GM13976 (cell line): ENCODE measurements at places on chromosomes 5 and 9.
A peak's percentile ranks its signal among the peaks of the same experiment; 100 is the strongest.

DNA sequence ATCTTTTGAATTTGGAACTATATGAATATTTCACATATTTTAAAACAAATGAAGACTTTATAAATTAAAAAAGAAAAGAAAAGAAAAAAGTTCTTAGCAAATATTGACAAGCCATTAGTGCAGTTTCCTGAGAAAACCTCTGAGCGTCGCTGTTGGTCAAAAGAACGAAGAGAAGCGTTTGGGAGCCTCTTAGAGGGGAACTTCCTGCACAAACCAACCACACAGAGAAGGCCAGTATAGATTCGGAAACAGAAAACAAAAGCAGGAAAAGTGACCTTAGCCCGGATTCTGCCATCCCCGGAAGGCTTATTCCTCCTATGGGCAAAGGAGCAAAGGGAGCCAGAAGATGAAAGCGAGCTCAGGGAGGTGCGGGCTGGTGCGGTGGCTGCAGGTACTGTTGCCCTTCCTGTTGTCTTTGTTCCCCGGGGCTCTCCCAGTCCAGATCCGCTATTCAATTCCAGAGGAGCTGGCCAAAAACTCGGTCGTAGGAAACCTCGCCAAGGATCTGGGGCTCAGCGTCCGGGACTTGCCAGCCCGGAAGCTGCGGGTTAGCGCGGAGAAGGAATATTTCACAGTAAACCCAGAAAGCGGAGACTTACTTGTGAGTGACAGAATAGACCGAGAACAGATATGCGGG lies at the start of gene PCDHGB2:
Gene PCDHGB2 (plus strand): TSS at position 205 of the 637 bp plus-strand sequence. CDS start 142 bp downstream, at position 347.
- DNase-seq = peak; percentile 73

GRCh38 chr5:77080905-77081304 lies 6.2 kb downstream of the ZBED3 start:
- DNase-seq = no peak

DNA sequence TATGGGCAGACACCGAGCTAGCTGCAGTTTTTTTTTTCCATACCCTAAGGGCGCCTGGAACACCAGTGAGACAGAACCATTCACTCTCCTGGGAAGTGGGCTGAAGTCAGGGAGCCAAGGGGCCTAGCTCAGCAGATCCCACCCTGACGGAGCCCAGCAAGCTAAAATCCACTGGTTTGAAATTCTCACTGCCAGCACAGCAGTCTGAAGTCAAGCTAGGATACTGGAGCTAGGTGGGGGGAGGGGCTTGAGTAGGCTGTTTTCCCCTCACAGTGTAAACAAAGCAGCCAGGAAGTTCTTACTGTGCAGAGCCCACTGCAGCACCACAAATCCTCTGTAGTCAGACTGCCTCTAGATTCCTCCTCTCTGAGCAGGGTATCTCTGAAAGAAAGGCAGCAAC lies 151.7 kb upstream of the HCN1 start:
- no peak for DNase-seq

DNA sequence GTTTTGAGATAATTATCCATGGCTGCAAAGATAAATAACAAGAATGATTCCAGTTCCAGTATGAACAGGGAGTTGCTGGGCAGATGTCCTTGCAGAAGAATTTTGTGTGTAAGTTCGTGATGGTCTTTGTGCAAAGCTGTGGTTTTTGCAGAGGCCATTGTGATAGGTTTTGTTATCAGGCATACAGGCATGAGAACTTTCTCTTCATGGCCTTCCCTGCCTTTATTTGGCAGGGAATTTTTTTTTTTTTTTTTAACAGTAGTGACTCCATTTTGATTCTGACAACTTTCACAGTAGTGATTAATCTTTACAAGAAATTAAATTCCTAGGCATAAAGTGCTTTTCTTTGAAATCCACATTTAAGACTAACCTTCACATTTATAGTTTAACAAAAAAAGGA lies 1999.5 kb upstream of the CDH6 start:
- DNase-seq = no peak

GRCh38 chr5:16082053-16082452 lies 97.5 kb downstream of the MARCHF11 start:
- no peak for DNase-seq

- no peak for DNase-seq
These were observed 1.3 kb downstream of the DENND1A start for GRCh38 chr9:123928533-123929176.

GRCh38 chr9:136155576-136155975 lies 36.9 kb upstream of the TMEM250 start:
- DNase-seq = no peak

- DNase-seq = no peak
These were observed 610.5 kb upstream of the ITGA1 start for GRCh38 chr5:52177193-52177592.

- no peak for DNase-seq
These were observed 10.5 kb downstream of the IRF1 start for GRCh38 chr5:132480042-132480441.

GRCh38 chr5:58121391-58121790 lies 338.5 kb downstream of the PLK2 start:
- no peak for DNase-seq

- no peak for DNase-seq
These were observed 162.5 kb downstream of the IRX2 start for GRCh38 chr5:2588850-2589501.

- DNase-seq = no peak
These were observed 3.0 kb downstream of the DNAH5 start for GRCh38 chr5:13941468-13941867.

DNA sequence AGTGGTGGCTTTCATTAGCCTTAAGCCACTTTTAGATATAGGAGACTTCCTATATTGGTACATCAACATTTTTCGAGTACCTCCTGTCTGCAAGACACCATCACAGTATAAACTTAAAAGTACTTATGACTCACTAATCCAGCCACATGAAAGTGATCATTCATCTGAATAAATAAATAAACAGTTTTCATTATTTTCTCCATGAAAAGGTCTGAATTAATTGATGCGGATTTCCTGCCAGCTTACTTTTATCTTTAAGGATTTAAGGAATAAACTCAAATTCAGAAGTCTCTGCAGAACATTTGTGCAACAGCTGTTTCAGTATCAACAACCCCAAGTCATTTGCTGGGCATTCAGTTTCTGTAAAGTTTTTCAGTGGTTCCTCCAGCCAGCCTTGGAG lies 4.0 kb downstream of the SAP30L start:
- DNase-seq = no peak

DNA sequence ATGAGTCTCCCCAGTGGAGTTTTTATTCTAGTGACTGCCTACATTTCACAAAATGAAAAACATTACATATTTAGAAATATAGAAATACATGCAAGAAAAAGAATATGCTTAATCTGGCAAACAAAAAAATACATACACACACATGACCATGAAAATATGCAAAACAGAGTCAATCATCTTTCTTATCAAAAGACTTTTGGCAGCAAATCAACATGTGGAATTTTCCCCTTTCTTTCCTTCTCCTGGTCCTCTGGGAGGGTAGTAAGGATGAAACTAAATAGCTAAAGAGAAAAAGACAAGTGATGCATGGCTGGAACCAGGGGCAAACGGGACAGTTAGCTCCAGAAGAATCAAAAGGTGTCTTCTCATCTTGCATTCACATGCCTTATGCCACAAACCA lies 69.4 kb downstream of the APBA1 start:
- DNase-seq = no peak

GRCh38 chr5:39835371-39835770 lies 410.6 kb upstream of the DAB2 start:
- DNase-seq = no peak

- peak; percentile 35 for DNase-seq
These were observed 35.9 kb downstream of the TGFBR1 start for GRCh38 chr9:99140685-99141314.

DNA sequence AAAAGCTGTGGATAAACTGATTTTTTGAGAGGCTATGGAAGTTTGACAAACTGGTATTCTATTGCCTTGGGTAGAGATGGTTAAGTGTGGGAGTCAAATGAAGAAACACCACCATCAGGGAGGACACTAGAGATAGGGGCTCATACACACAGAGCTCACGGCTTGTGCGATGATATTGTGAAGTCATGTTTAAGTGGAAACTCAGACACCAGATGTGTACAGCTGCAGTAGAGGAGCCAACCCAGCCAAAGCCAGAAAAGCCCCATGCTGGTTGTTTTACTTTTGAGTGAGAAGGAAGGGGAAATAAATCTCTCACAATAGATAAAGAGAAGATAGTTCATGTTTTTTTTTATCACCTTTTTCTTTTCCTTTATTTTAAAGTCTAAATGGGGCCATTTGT lies 377.7 kb downstream of the DMRT2 start:
- DNase-seq = no peak

- no peak for DNase-seq
These were observed 102.6 kb downstream of the MVB12B start for GRCh38 chr9:126429190-126429589.

DNA sequence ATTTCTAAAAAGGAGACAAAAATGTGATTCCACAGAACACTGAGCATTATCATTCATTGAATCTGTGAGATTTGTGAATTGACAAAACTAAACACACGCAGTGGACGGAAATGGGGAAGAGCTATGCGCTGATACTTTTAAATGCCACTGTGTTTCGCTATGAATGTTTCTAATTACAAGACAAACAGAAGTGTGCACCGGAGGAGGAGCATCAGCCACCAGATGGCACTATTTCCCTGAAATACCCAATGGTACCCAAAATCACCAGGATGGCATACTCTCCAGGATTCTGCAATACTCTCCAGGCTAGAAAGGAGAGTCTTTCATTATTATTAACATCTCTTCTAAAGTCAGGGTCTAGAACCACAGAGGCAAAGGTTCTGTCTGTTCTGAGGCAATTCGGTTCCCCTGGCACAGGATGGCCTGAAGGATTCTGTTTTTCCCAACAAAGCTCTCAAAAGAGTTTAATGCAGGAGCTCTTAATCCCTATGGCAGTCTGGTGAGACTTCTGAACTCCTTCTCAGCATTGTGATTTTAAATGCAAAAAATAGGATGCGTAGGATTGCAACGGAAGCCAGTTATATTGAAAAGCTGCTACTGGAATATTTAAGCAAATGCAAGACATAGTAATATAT lies 13.8 kb upstream of the PUM3 start:
- peak; percentile 74 for DNase-seq

GRCh38 chr5:32275396-32275741 lies 37.4 kb downstream of the MTMR12 start:
- peak; percentile 40 for DNase-seq

DNA sequence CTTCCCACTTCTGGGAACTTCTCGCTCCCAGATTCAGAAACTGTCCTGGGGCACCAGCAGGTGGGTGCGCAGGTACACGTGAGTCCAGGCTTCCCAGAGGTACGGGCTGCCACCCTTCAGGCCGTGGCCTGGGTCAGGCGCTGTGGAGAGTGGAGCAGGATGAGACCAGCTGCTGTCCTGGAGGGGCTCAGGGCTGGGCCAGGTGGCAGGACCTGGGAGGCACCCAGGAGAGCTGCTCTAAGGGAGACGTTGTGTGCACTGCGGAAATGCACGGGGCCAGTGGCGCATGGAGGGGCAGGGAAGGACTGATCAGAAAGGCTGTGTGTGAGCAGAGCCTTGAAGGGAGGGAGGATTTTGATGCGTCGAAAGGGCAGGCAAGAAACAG lies 135.1 kb upstream of the PHYKPL start:
- DNase-seq = no peak

- DNase-seq = no peak
These were observed 7.9 kb downstream of the TRMT10B start for GRCh38 chr9:37761511-37761910.

DNA sequence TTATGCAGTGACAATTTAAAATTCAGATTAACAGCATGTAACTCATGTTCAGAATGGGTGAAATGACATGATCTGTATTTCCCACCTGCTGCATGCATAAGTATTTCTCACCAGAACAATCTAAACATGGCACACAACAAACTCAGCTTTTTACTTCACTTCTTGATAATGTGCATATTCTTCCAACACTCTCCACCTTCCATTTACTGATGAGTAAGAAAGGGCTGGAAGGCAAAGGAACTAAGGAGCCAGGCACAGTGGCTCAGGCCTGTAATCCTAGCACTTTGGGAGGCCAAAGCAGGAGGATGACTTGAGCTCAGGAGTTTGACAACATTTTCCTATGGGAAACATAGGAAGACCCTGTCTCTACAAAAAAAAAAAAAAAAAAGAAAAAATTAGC lies 35.8 kb upstream of the SAP30L start:
- DNase-seq = no peak

GRCh38 chr9:99210572-99210971 lies 11.2 kb downstream of the ALG2 start:
- DNase-seq = no peak

DNA sequence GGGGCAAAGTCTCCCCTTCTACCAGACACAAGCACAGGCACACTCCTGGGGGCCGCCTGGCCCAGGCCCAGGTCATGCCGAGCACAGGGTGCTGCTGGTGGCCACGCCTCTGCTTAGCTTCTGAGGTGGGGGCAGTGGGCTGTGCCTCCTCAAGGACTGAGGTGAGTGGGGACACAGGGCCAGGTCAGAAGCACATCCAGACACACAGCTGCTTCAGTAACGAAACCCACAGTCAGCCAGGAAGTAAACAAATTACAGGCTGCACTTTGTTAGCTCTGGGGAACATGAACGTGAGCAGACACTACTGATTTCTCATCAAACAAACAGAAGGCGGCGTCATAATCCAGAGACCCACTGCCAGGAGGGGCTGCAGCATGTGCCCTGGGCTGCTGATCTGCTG lies 192.4 kb downstream of the HSPA4 start:
- peak; percentile 68 for DNase-seq

- no peak for DNase-seq
These were observed 48.9 kb upstream of the SPIN1 start for GRCh38 chr9:88339317-88339716.

DNA sequence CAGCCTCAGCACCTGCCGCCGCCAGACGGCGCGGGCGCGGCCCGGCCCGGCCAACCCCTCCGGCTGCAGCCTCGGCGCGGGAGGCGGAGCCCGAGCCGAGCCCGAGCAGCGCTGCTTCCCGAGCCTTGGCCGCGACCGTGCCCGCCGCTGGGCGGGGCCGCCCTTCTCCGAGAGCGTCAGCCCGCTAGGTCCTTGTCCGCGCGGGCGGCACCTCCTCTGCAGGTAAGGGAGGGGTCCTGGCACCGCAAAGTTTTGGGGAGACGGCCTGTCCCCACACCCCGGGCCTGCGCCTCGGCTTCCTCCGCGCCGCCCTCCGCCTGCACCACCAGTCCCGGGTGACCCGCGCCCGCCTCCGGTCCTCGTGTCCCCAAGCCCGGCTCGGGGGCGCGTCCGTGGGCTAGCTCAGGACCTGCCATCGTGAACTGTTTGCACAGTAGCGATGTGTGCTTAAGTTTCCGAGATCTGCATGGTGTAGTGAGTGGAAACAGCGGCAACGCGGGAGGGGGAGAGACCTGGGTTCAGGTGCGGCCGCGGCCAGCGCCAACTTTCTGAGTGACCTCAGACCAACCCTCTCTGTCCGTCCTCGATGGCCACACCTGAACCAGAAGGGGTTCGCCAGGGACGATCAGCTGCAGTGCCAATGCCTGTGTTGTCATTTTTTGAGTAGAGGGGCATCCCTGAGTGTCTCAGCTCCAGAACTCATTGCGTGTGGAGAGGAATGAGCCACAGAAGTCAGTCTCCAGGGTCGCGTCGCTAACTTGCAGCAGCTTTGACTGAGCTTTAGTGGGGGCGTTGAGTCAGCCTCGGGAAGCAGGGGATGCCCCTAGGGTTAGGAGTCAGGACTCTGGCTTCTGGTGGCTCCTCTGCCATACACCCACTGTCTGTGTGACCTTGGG lies at the start of gene FRMPD1:
Gene FRMPD1 (plus strand): TSS at position 82 of the 896 bp plus-strand sequence. CDS start 41,688 bp downstream, outside the sequence.
- peak; percentile 83 for DNase-seq

- no peak for DNase-seq
These were observed 68.0 kb upstream of the IL7R start for GRCh38 chr5:35788724-35789123.
